ENCODE measurements at places on chromosomes 13 and 19.

GRCh38 chr19:46378268-46378667 is 31.4 kb downstream of the PPP5C start:
- DNase-seq: no peak

DNA sequence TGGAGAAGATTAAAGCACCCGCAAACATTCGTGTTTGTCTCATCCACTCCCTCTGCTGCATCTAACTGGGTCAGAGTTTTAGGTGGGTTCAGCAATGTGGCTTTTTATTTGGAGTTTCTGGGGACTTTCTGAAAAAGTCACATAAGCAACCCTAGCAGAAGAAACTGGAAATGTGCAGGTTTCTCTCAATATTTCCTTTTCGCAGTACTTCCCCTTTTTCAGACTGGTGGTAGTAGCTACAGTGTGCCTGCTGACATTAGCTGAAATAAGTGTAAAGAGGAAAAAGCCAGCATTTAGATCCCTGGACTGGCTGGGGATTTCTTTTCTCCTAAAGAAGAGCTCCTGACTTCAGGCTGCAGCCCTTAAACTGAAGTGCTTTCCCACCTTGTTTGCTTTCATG is 15.9 kb upstream of the OLFM4 start:
- DNase-seq: no peak

- DNase-seq: no peak
Observed at GRCh38 chr13:59408738-59409137, 755.0 kb downstream of the DIAPH3 start.

- DNase-seq: no peak
Observed at GRCh38 chr13:87376081-87376480, 295.1 kb upstream of the SLITRK5 start.

DNA sequence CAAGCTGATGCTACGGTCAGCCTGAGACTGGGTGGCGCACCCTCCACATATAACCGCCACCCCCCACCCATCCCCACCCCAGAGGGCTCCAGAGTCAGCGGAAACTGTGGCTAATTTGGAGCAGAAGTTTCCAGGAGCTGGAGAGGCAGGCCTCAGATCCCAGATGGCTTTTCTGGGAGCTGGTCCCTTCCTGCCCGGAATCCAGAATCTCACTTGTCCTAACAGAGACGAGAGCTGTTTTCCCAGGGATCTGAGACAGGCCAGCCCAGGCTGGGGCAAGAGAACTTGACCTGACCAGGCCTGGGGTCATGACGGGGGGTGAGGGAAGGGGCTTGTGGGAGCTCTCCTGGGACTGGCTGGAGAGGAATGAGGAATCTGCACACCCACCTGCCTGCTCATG is 6.5 kb downstream of the EPHX3 start:
- no peak for DNase-seq

DNA sequence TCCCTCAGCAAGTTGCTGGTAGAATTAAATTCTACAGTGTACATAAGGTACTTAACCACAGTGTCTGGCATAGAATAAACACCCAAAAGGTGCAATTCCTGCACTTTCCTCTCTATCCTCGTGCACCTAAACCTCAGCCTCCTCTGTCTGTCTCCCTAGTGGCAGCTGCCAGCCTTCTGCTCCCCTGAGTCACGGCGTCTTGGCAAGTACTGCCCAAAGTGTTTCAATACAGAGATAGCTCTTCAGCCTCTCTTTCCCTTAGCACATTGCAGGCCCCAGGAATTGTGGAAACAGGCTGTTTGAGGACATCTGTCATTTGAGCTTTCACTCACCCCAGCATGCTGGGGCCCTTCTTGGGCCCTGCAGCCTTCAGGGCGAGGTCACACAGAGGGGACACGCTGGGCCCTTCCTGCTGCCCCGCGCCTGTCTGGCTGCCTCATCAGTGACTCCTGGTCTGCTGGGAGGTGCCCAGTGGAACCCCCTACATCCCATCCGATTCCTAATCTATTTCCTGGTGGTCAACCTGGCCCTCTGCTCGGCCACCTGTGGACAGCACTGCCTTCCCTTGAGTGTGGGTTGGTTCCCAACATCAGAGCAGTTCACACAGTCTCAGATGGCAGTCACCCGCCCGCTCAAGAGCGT is 19.3 kb downstream of the COL4A2 start:
- no peak for DNase-seq

DNA sequence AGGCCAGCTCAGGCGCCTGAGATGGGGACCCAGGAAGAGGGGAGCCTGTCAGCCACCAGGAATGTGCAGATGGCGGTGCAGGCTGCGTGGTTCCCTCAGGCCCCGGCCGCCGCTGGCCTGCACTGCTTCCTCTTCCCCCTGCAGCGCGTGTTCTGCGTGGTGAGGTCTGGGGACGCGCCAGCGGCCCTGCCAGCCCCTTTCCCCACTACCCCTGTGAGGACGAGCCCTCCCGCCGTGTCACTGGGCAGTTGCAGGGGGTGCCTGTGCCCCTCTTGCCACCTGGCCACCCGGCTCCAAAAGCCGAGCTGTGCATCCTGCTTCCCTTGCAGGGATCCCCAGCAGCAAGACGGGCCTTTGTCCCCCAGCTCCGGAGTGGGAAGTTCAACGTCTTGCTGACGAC is 58.4 kb downstream of the SMARCA4 start:
- no peak for DNase-seq

DNA sequence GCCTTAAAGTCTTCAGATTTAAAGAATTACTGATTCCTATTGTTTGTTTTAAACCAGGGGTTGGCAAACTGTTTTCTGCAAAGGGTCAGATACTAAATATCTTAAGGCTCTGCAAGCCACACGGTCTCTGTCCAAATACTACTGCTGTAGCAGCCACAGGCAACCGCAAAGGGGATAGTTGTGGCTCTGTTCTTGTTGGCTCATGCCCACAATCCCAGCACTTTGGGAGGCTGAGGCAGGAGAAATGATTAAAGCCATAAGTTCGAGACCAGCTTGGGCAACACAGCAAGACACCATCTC is 22.4 kb downstream of the RANBP3 start:
- no peak for DNase-seq

GRCh38 chr19:44682807-44683206 is 11.5 kb downstream of the CEACAM19 start:
- no peak for DNase-seq

DNA sequence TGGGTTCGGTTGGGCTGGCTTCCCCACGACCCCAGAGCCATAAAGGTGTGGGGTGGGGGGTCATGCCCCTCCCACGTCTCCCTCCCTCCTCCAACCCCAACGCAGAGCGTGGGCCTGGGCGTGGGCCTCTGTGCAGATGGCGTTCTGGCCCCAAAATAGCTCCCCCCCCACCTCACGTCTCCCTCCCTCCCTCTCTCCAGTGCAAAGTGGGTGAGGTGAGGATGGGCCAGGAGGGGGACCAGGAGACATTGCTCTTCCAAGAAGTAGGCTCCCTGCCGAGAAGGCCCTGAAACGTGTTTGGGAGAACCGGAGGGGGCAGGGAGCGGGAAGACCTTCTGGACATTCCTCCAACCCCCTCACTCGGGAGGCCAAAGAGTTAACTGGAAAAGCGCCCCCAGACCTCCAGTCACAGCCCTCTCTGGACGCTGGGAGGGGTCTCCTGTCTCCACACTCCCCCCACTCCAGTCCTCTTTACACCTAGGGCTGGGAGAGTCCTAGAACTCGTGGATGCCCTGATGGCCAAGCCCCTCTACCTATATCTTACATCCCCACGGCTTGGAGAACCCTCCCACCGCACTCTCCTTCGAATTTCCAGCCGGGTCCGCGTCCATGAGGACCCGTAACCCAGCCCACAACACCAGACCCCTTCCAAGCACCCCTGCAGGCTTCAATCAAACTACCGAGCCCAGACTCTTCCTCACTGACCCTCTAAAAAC is 855 bp downstream of the UNC13A start:
- DNase-seq: no peak

DNA sequence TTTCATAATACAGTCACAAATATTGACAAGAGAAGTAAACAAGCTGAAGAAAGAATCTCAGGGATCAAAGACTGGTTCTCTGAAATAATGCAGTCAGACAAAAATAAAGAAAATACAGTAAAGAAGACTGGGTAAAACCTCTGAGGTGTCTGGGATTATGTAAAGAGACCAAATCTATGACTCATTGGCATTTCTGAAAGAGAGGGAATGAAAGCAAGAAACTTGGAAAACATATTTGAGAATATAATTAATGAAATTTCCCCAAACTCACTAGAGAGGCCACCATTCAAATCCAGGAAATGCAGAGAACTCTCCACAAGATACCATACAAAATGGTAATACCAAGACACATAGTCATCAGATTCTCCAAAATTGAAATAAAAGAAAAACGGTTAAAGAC is 53.0 kb upstream of the GPC6 start:
- DNase-seq: no peak

- DNase-seq: no peak
Observed at GRCh38 chr19:28532765-28533341, 680.1 kb downstream of the UQCRFS1 start.

DNA sequence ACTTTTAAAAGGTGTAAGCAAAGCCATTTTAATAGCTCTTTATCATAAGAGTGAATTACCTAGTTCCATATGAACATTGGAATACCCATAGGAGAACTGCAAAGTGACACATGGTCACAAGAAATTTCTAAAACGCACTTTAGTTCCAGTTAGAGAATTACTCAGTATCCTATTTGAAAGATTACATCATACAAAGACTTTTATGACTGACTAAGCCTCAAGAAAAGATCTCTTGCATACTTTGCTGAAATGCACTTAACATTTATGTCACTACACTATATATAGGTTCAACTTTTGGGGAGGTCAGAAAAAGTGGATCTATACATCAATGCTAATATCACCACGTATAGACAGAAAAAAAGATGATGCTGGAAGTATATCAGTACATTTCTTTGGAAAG is 7.1 kb downstream of the PCDH9 start:
- DNase-seq: no peak

GRCh38 chr19:2333027-2333806 is 4.7 kb downstream of the SPPL2B start:
- DNase-seq: peak; percentile 55

- DNase-seq: no peak
Observed at GRCh38 chr19:13764821-13765394, 586 bp downstream of the MRI1 start.

- no peak for DNase-seq
Observed at GRCh38 chr19:12163826-12164225, 930 bp downstream of the ZNF136 start.

DNA sequence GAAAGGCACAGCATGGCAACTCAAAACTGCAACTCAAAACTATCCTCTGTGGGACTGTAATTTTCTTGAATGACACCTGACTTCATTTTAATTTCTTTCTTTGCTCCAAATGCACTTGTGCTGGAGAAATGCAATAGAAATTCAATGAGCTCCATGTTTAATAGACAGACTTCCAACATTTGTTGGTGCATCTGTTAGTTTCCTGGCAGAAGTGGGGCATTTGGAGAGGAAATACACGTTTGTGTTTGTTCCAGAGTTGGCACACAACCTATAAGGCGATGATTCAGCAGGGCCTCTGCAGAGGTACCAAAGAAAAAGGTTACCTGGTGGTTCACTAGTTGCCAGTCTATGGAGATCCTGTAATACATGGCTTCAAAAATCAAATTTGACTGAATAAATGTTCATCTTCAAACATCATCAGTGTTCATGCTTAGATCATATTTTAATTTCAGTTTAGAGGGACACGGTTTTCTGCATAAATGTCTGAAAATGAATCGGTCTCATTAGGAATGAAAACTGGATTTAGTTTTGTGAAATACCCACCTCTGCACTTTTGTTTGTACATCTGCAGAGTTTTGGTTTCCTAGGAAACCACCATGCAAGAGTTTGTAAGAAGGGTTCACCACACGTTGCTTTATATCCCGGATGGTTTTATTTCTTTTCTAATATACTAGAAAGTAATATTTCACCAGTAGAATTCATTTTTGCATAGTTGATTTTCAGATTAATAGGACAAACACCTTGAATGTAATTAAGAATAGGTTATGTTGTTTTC is 21.8 kb upstream of the OBI1 start:
- no peak for DNase-seq

DNA sequence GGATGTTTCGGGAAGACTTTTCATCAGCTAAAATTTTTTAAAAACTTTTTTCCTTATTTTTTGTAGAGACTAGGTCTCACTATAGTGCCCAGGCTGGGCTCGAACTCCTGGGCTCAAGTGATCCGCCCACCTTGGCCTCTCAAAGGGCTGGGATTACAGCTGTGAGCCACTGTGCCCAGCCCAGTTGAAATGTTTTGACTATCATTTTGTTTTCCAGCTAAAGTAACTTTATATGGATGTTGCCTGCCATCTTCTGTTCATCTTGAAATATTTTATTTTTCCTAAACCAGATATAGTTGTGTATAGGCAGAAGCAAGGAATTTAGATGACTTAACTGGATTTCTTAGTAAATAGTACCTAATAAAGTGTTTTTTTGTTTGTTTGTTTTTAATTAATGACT is 7.0 kb downstream of the CAB39L start:
- peak; percentile 51 for DNase-seq

GRCh38 chr19:46856062-46857022 is 4.5 kb upstream of the ARHGAP35 start:
- DNase-seq: peak; percentile 95

GRCh38 chr13:33264620-33264978 is 21.0 kb downstream of the STARD13 start:
- no peak for DNase-seq

GRCh38 chr19:1155352-1156304 is 18.4 kb downstream of the SBNO2 start:
- peak; percentile 40 for DNase-seq

DNA sequence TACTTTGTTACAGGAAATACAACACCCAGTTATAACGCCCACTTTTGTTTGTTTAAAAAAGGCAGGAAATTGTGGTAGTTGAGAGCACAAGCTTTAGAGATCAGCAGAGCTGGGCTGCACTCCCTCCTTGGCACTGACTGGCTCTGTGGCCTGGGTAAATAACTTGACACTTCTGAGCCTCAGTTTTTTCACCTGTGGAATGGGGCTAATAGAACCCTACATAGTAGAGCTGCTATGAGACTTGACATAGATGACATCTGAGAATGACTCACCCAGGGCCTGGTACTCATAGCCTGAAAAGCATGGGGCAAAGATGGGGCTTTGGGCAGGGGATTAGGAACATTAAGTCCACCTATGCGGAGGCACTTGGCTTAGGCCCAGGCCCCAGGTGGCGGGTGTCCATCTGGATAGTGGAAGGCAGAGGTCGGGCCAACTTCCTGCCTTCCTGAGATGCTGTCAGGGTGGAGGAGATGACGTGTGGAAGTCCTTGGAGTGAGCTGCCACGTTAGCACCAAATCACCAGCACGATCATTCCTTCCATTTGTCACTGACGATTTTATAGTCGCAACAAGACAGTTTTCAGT is 159.1 kb downstream of the KATNAL1 start:
- DNase-seq: no peak

GRCh38 chr13:97250560-97250959 is 28.4 kb downstream of the MBNL2 start:
- DNase-seq: no peak

DNA sequence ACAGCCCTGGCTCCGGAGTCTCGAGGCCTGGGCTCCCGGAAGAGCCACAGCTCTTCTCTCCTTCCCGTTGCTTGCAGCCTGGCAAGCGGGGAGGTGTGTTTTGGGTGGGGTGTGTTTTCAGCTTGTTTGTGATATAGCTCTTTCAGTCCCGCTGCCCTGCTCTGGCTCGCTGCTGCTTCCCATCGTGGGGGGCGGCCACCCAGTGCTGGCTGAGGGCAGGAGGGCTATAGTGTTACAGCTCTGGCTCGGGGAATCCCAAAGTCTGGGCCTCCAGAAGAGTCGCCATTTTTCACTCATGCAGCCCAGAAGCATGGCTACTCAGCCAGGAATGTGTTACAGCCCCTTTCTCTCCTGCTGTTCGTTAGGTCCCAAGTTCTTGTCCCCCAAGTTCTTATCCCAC is 2.2 kb upstream of the ZNF256 start:
- DNase-seq: no peak
